ENCODE measurements at places on chromosomes 2 and 18. TPM values are rescaled to one million over a fixed set of nuclear protein-coding genes. Genes with fewer than 3 reads are reported as not detected.

The GPC1 gene
- total RNA-seq = 302 TPM

GRCh38 chr2:42289222-42289621, 71.8 kb downstream of the COX7A2L start:
- DNase-seq = no peak

The CCDC68 gene
- 2.9 TPM for total RNA-seq

DNA sequence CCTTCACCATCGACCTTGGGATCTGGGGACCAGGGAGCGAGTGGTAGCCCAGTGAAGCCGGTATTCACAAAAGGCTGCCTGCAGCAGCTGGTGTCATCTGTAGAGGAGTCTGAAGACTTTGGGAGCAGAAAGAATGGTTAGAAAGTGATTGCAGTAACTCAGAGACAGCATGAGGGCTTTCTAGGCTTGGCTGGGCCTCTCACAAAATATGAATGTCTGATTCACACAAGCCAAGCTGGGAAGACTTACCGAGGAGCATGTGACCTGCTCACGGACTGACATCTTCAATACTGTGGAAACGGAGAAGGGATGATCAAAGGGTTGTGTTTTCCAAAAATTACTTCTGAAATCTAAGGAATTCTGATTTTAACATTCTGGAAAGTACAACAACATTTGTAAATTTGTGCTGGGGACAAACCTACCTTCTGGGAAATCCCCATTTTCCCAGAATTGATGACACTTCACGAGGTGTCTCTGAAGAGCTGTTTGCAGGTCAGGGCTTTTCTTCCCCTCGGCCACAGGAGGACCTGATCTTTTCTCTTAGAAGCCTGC, 111.7 kb downstream of the ACOXL start:
- no peak for DNase-seq

The SH3RF3 gene
- 6.1 TPM for total RNA-seq

The COL3A1 gene
- total RNA-seq = not detected

Measured in PC-9 (cell line).